ENCODE measurements at places on chromosomes 2 and 18. TPM values are rescaled to one million over a fixed set of nuclear protein-coding genes. Genes with fewer than 3 reads are reported as not detected.

GRCh38 chr2:226716126-226716525 is 83.5 kb downstream of the IRS1 start:
- DNase-seq: no peak

DNA sequence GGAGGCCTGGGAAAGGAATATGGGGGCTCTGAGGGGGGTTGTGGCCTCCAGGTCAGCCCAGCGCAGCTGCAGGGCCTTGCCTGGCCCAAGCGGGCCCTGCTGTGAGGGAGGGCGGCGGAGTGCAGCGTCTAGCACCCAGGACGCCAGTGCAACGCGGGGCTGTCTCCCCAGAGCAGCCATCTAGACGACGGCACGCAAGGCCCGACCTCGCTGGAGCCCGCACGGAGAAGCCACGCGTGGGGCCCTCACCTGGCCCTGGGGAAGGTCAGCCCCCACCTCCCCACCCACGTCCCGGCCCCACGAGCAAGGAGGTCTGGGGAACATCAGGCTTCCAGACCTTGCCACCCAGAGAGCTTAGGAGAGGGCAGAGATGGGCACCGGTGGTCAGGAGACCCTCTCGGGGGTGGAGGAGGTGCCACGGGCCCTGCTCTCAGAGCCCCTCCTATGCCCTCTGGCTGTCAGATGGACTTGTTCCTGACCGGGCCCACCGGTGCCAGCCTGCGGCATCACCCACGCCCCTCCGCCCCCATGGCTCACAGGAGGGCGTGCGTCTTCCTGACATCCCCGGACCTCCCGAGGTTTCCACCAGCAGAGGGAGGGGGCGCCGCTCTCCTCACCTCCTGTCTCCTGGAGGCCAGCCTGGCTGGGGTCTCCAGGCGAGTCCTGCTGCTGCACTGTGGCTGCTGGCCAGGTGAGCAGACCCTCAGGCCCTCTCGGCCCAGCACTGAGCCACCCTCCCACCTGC is 17.0 kb downstream of the GPR35 start:
- DNase-seq: no peak

Gene KCNS3
- 0.16 TPM for total RNA-seq

DNA sequence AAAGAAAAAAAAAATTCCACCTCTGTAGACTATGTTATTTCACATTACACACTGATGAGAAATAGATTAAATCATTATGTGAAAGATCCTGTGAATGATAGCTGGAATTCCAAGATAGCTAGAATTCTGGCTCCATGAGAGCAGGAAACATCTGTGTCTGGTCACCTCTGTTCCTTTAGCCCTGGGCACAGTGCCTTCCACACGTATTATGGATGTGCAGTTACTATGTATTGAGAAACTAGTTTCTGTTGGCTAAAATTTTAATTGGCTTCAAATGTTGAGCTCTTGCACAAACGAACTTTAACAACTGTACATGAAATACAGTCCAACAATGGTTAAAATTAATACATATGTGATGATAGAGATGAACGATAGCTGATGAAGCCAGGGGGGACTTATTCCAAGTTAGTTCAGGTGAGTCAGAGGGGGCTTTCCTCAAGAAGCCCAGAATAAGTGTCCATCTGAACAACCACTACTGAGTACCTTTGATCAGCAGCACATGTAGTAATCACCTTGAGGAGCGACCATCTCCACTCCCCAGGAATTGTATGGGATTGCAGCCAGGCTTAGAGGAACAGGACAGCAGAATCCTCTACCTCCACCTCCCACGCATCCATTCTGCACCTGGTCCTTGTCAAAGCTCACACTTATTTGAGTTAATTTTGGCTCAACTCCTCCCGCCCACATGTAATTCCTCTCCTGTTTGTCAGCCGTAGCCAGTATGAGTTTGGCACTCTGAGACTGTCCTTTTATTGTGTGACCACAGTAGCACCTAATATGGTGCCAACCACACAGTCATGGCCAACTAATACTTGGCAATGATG is 68.6 kb downstream of the NABP1 start:
- no peak for DNase-seq

Gene ARMC9
- total RNA-seq: 2.5 TPM

Gene CD207
- total RNA-seq: not detected

DNA sequence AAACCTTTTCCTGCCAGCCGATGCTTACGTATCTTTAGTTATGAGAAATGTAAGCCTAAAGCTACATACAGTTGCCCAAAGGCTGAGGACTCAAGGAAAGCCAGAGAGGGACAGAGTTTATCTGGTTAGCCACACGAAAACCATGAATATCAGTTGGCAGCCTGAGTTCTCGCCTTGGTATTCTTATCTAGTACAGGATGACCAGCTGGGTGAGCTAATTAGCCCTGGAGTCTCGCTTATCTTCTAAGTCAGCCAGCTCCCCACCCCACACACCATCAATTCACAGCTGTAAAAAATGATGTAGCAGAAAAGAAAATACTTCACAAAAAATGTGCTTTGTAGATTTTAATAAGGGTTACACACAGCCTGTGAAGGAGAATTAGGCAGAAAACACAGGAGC is 617.5 kb upstream of the SOX11 start:
- DNase-seq: no peak
